ENCODE measurements at places on chromosomes 6 and 20. TPM values are rescaled to one million over a fixed set of nuclear protein-coding genes. Genes with fewer than 3 reads are reported as not detected.

- no peak for DNase-seq
- H3K27ac ChIP-seq: no peak overlapping the region
- peaks cover 14% of the 10 kb centered on the region for H3K4me1 ChIP-seq
Measured at GRCh38 chr6:169169375-169169774, 84.3 kb downstream of the THBS2 start.

DNA sequence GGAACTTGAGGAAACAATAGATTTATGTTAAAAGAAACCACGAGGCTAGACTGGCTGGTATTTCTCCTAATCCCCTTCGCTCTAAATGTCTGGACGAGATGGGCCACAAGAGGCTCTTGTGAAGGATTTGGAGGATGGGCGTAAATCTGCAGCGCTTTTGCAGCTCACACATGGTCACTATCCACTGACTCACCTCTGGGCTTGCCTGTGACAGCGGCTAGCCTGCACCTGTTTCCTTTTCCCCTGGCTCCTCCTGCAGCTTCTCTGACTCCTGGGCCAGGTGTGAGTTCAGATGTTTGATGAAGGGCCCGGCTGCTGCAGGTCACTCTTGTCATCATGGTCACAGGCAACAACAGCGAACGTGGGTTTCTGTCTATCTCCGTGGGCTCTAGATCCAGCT, 629.4 kb downstream of the CBLN4 start:
- no peaks in the 10 kb centered on the region for H3K4me1 ChIP-seq
- no peaks in the 10 kb centered on the region for H3K36me3 ChIP-seq
- DNase-seq: no peak
- H3K4me3 ChIP-seq: no peak overlapping the region
- no peaks in the 10 kb centered on the region for H3K27me3 ChIP-seq
- no peak overlapping the region for H3K27ac ChIP-seq

GRCh38 chr6:166282394-166283032, 25.7 kb downstream of the PRR18 start:
- no peaks in the 10 kb centered on the region for H3K4me1 ChIP-seq
- no peak overlapping the region for H3K4me3 ChIP-seq
- H3K36me3 ChIP-seq: no peaks in the 10 kb centered on the region
- H3K27ac ChIP-seq: no peak overlapping the region

- H3K4me3 ChIP-seq: no peak overlapping the region
- no peaks in the 10 kb centered on the region for H3K27me3 ChIP-seq
- no peak overlapping the region for H3K27ac ChIP-seq
- no peaks in the 10 kb centered on the region for H3K36me3 ChIP-seq
Measured at GRCh38 chr6:132153221-132153898, 202.2 kb upstream of the CCN2 start.

- H3K4me3 ChIP-seq: no peak overlapping the region
- no peaks in the 10 kb centered on the region for H3K36me3 ChIP-seq
- no peak overlapping the region for H3K27ac ChIP-seq
- no peak for DNase-seq
Measured at GRCh38 chr6:31742894-31743293, 3.1 kb downstream of the MSH5 start.

- DNase-seq: no peak
- H3K4me1 ChIP-seq: no peaks in the 10 kb centered on the region
- no peak overlapping the region for H3K4me3 ChIP-seq
Measured at GRCh38 chr6:65760285-65760684, 53.3 kb upstream of the EYS start.

BCAS1 gene
- total RNA-seq: not detected

DNA sequence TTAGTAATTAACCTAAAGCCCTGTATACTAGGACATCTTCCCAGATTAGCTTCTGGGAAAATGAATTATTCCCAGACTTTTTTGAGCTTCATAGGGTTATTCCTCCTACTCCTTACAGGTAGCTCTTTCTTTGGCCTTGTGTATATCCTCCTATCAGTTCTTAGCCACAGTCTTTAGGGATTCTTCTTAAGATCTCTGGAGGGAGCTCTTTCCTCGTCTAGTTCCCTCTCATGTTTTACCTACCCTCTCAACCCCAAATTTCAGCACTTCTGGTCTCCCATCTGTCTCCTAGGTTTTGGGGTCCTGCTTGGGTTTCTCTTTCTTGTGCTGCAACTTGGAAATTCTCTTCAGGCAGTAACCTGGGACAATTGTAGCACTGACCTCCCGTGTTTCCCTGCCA, 46.4 kb upstream of the SLC35B3 start:
- no peak overlapping the region for H3K4me3 ChIP-seq
- no peaks in the 10 kb centered on the region for H3K4me1 ChIP-seq
- H3K36me3 ChIP-seq: no peaks in the 10 kb centered on the region
- DNase-seq: no peak

All from ovary (tissue), 10 donors.